ENCODE measurements at places on chromosomes 11 and 22.

DNA sequence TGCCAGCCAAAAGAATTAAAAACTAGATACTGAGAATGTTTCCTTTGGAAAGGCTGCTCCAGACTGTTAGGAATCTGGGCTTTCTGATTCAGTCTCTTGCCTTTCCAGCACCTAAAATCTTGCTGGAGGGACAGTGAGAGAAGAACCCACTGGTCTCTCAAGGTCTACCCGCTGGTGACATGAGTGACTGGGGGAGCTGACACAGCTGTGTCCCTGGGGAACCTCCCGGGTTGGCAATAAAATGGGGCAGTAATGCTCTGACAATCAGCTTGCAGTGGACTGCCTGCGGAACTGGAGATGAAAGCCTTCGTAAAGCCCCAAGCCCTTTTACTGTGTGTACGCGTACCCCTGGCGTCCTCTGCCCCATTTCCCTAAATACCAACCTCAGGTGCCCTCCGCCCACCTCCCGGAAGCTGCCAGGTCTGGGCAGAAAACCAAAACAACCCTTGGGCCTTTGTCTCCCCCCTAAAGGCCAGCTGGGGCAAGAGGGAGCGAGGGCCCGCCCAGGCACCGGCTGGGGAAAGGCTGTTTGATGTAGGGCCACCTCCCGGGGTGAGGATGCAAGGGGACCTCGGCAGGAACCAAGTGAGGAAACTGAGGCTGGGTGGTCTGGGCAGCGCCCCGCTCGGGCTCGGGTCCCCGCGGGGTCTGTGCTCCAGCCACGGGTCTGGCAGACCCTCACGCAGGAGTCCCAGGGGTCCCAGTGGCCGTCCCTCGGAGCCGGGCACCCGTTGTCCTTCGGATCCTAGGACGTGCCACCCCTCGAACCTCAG is 741 bp downstream of the CARS1 start:
- no peak for DNase-seq

DNA sequence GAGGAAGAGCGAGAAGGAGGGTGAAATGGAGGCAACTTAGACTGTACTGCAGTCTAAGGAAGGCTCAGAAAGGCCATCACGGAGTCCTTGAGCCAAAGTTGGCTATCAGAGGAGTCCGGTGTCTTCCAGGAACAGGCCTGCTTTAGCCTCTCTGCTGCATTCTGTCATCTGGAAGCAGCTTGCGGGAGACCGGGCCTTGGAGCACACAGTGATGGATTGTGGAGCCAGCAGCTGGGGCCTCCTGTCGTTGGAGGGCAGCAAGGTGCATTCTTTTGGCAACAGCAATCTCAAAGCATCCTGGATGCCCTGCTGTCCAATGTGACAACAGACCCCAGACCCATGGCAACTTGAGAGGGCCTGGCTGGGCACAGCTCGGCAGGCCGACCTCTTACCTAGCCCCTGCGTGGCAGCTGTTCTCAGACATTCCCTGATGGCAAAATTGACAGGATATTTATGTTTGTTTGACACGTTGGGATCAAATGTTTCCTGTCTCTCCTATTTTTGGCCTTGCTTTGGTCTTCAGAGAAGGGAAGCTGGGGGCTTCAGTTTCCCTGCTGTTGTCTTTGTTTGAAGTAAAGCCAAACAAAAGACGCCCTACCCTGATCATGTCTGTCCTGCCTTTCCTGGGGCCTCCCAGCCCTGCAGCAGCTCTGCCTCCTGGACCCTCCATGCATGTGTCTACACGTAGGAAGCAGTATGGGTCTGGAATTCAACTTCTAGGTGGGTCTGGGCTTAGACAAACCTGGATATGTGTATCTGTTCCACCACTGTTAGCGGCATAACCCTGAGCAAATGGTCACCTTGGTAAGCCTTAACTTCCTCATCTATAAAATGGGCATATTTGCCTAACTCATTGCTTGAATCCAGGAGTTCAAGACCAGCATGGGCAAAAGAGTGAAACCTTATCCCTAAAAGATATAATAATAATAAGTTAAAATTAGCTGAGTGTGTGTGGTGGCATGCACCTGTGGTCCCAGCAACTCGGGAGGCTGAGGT is 43.9 kb upstream of the LMO2 start:
- DNase-seq = no peak

DNA sequence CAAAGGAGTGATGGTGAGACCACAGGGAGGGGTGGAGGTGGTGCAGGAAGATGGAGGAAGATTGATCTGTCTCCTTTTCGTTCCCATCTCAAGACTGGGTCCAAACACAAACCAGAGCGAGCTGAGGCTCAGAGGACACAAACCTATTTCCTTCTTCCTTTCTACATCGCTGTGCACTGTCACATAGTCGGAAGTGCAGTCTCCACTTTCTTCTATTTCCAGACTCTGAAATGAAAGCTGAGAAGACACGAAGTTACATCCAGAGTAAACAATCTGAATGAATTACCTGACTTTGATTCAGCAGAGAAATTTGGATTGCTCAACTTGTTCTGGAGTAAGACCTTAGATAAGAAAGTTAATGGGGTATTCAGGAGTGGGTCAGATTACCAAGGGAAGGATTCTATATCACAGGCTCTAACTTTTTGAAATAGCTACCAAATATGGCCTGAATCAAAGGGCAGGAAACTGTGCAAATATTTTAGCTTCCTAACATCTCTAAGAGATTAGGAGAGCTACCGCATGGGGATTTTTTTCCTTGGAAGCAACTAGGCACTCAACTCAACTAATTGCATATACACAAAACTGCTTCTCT is 14.4 kb downstream of the OVCH2 start:
- no peak for DNase-seq

- DNase-seq = peak; percentile 48
Observed at GRCh38 chr11:10450462-10451425, 4.3 kb upstream of the AMPD3 start.

GRCh38 chr11:11567936-11568650 is 53.7 kb downstream of the GALNT18 start:
- no peak for DNase-seq

DNA sequence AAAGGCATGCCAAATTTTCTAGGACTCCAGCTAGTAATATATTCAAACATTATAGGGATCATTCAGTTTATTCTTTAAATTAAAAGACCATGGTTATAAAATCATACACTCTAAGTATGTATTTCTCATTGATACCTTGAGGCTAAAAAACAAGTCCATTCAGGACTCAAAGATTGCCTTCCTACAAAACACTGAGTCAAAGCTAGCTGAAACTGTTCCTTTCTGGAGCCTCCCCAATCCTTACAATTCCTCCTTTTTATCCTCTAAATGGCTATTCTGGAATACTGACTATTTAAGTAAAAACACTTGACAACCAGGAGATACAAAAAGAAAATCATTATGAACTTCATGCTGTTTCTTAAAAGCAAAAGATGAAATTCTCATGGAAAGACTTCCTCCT is 4.9 kb upstream of the TTLL12 start:
- DNase-seq = no peak

All from activated CD4-positive, alpha-beta T cell treated with anti-CD3 and anti-CD28 coated beads, Interleukin-2, amount 50 U/mL, for 1 hour (primary cell).